ENCODE measurements at places on chromosomes 16 and 17. TPM values are rescaled to one million over a fixed set of nuclear protein-coding genes. Genes with fewer than 3 reads are reported as not detected.

PLA2G10 gene
- polyA plus RNA-seq: 0.31 TPM

CHD9NB gene
- 10.1 TPM for polyA plus RNA-seq

FAM20A gene
- polyA plus RNA-seq: 11.6 TPM

TBC1D3C gene
- polyA plus RNA-seq: 0.30 TPM

EFNB3 gene
- polyA plus RNA-seq: 22.6 TPM

HS3ST3A1 gene
- polyA plus RNA-seq: 3.4 TPM

CCL1 gene
- not detected for polyA plus RNA-seq

BOLA2 gene
- 7.0 TPM for polyA plus RNA-seq

RND2 gene
- polyA plus RNA-seq: 3.8 TPM

ENPP7 gene
- 2.9 TPM for polyA plus RNA-seq

SCGB1C2 gene
- 2.0 TPM for polyA plus RNA-seq

KRTAP9-4 gene
- not detected for polyA plus RNA-seq

AOC2 gene
- polyA plus RNA-seq: 1.2 TPM

EXOC3L1 gene
- 4.6 TPM for polyA plus RNA-seq

SPATA22 gene
- 0.46 TPM for polyA plus RNA-seq

GPR179 gene
- 0.40 TPM for polyA plus RNA-seq

PRSS36 gene
- polyA plus RNA-seq: 1.4 TPM

MT1G gene
- 231 TPM for polyA plus RNA-seq

CX3CL1 gene
- 31.3 TPM for polyA plus RNA-seq

WRAP53 gene
- polyA plus RNA-seq: 13.5 TPM

RNU2-1 gene
- 1.6 TPM for polyA plus RNA-seq

CDRT15L2 gene
- polyA plus RNA-seq: not detected

CASKIN1 gene
- polyA plus RNA-seq: 1.2 TPM

VPS25 gene
- 85.0 TPM for polyA plus RNA-seq

ITGB4 gene
- 10.9 TPM for polyA plus RNA-seq

INCA1 gene
- 8.4 TPM for polyA plus RNA-seq

AXIN2 gene
- polyA plus RNA-seq: 23.8 TPM

TERB1 gene
- 0.12 TPM for polyA plus RNA-seq

IQCK gene
- 51.9 TPM for polyA plus RNA-seq

CLDN9 gene
- 3.7 TPM for polyA plus RNA-seq

KRTAP1-1 gene
- polyA plus RNA-seq: not detected

PPP1R1B gene
- polyA plus RNA-seq: 16.2 TPM

MT4 gene
- polyA plus RNA-seq: not detected
